Fibroblast of villous mesenchyme (primary cell): ENCODE measurements at places on chromosomes 3 and 15. TPM values are rescaled to one million over a fixed set of nuclear protein-coding genes. Genes with fewer than 3 reads are reported as not detected.

The CYP8B1 gene
- not detected in 2 replicates for total RNA-seq

DNA sequence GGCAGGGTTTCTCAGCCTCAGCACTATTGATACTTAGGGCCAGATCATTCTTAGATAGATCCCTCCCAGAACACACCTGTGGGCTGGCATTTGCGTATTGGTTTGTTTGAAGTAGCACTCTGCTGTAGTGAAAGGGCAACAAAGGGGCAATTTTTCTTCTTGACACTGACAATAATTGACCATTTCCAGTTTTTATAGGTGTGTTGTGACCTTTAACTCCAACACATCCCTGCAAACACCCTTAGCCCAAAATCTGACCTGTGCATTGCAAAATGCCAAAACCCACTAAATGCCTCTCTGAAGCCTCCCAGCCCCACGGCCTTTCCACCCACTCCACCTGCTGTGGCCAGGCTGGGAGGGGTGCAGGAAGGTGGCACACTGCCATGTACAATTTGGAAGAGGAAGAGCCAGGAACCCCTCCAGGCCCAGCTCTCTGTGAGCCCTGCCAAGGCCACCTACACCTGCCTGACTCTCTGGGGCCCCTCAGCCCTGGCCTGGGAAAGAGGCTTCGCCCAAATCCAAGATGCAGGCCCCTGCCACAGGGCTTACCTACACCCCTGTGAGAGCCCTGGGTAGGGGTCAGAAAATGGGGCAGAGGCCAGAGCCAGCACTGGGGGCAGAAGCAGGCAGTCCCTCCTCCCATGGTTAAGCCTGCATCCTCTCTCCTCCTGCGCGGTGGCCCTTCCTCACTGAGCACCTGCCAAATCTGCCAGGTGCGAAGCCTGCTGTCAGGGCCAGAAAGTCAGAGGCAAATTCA is 9.6 kb upstream of the CYP11A1 start:
- DNase-seq, result no peak

The IMPG2 gene
- total RNA-seq, result 0.32 and 0.43 TPM in 2 replicates

The MINDY4B gene
- not detected in 2 replicates for total RNA-seq

GRCh38 chr3:156781310-156782230 is 44.6 kb upstream of the LEKR1 start:
- peak; percentile 50 for DNase-seq

The GADL1 gene
- total RNA-seq, result not detected in 2 replicates

DNA sequence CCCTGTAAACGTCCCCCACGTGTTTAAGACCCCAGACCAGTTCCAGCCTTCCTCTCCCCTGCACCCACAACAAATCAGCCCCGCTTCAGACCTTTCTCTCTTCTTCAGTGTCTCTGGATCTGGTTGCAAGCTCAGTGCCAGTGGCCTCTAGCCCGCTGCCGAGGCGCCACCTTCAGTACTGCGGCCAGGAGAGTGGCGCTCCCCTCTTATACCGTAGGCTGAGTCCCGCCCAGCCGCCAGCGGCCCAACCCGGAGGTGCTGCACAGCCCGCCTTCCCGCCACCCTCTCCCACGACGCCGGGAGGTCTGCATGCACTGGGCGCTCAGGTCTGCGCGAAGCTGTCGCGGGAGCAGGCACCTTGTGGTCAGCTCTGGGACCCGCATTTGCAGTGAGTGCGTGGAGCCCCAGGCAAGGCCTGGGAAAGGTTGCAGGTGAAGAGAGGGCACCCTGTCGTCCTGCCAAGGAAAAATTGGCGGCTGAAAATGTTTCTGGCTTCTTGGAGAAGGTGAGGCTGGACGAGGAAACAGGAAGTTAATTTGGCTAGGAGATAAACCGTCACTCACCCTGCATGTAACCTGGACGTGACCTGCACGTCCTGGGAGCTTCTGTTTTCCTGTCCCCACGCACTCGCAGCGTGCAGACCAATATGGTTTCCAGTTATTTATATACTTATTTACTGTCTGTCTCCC is at the start of gene C2CD4B:
C2CD4B (minus strand) TSS at position 182 of the 689 bp plus-strand sequence. CDS start 301 bp downstream, outside the sequence.
- no peak for DNase-seq
